ENCODE measurements at places on chromosomes 7 and 10.

- no peak for DNase-seq
These were observed 57.6 kb downstream of the LYZL1 start for GRCh38 chr10:29346296-29347001.

- DNase-seq, result no peak
These were observed 424.9 kb downstream of the CALN1 start for GRCh38 chr7:71987200-71987767.

DNA sequence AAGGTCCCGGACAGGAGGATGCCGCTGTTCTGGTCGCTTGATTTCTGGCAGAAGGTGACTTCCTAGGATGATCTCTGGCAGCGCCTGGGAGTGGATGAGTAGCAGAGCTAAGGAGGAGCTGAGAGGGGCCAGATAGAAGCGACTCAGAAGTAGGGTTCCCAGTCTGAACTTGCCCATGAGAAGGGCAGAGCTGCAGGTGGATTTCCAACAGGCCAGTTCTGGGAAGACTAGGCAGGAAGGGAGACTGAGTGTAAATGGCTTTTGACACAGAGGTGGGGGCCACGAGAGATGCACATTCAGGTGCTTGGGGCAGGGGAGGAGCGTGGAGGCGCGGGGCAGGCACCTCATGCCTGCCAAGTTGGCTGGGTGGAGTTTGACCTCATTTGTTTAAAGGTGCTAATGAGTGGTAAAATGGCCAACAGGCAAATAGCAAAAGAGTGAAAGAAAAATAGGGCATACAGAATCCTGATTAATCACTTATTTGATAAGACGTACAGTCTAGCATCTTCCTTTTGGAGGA is 58.8 kb downstream of the SHH start:
- DNase-seq, result no peak

DNA sequence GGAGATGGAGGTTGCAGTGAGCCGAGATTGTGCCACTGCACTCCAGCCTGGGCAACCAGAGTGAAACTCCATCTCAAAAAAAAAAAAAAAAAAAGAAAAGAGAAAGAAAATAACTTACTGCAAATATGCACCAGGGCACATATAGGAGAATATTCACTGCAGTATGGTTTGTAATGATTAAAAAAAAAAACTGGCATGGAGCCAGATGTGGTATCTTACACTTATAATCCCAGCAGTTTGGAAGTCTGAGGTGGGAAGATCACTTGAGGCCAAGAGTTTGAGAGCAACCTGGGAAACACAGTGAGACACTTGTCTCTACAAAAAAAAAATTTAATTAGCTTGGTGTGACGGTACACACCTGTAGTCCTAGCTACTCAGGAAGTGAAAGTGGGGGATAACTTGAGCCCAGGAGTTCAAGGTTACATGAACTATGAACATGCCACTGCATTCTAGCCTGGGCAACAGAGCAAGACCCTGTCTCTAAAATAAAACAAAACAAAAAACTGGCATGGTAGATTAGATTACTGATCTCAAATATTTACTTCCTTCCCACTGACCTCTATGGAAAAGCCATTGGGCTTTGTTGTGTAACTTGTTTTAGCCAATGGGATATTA is 85.6 kb downstream of the MICU1 start:
- no peak for DNase-seq

DNA sequence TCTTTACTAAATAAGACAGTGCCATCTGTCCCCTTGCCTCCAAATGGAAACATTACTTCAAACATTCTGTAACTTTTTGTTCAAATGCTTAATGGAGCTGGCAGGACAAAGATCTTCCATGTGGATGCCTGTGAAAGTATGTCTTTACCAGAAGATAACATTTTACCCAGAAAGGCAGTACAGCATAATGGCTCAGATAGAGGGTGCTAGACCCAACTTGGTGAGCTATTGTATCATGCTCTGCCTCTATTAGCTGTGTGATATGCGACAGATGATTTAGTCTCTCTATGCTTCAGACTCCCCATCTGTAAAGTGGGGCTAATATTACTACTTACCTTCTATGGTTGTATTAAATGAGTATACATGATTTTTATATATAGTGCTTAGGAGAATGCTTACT is 8.8 kb upstream of the SMKR1 start:
- no peak for DNase-seq

GRCh38 chr7:75669579-75669978 is 69.2 kb downstream of the HIP1 start:
- DNase-seq, result no peak

DNA sequence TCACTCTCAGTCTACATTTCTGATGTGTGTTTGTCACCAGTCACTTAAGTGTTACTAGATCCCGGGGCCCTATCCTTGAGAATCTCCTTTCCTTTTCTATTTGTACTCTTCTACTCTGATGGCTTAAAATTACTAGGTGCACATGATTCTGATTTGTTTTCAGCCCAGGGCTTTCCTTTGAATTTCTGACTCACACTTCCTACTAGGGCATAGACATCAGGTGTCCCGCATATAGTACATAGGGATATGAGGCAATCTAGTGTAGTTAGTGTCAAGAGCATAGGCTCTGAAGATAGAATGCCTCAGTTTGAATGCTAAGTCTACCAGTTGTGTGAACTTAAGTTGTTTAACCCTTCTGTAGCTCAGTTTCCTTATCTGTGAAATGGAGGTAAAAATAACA is 49.4 kb upstream of the LRRN3 start:
- no peak for DNase-seq
